ENCODE measurements at places on chromosomes 2 and 18. TPM values are rescaled to one million over a fixed set of nuclear protein-coding genes. Genes with fewer than 3 reads are reported as not detected.

DNA sequence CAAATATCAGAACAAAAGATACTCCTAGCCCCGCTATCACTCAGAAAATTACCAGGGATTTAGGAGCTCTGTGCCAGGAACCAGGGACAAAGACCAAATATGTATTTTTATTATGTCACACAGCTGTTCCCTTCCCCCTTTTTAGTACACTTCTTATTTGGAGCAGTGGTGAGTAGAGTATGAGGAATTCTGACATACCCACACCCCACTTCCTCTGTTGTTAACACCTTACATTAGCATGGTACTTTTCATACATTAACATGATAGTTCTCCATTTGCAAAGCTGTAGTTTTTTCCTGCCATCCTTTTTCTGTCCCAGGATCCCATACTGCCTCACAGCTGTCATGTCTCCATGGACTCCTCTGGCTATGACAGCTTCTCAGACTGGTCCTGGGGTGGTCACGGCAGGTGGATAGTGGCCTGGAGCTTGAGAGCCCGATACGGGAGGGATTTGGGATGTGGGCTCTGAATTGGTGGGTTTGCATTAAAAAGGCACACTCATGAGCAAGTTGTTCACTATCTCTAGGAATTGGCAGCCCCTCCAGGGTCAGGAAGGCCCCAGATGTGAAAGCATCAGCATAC lies 100.2 kb downstream of the SH3RF3 start:
- no peak for DNase-seq

- no peak for DNase-seq
Observed at GRCh38 chr2:145066151-145066661, 546.3 kb upstream of the ZEB2 start.

Gene POTEF
- polyA plus RNA-seq, result not detected

Gene UGT1A10
- not detected for polyA plus RNA-seq
